ENCODE measurements at places on chromosomes 2 and 18.

GRCh38 chr2:10993001-10993481 lies 81.3 kb downstream of the KCNF1 start:
- no peak for DNase-seq

DNA sequence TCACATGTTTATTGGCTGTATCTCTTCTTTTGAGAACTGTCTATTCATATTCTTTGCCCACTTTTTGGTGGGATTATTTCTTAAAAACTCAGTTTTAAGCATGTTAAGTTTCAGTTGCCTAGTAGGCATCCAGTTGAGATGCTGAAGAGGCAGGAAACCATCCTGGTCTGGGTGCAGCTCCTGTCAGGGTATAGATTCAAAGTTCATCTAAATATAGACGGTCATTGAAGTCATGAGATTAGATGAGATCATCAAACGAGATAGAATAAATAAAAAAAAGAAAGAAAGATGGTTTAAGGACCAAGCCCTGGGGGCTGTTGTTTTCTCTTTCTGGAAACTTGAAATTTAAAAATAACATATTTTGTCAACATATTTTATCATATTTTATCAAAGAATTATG lies 9.2 kb upstream of the DNAH7 start:
- DNase-seq: peak; percentile 28

DNA sequence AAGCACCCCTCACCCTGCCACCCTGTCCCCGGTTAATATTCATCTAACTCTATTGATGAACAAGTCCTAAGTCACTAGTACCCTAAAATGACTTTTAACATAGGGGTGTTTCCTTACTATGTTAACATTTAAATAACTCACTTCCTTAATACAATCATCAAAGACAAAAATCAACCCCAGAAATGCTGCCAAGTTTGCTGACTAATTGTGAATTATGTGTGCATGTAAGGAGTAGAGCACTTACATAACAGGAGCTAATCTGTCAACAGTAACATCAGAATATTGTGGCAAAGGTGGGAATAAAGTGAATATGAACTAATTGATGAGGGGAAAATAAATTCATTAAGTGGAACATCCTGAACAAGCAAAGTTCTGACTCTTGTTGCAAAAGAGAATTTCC lies 81.4 kb upstream of the ERBB4 start:
- no peak for DNase-seq

DNA sequence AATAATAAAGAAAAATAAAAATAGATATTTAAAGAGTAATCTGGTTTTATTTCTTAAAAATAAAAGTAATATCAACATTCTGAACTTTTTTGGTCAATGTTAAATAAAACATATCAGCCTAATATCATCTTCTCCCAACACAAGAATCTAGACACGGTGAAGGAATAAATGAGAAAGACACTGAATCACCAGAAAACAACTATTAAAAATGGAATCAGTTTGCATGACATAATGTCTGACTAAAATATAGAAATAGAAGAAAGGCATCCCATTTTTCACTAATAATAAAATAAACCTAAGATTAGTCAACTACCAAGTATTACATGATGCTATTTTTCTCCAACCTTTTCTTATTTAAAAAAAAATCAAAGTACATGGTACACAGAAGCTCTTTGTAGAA lies 30.8 kb upstream of the TNFAIP6 start:
- no peak for DNase-seq

DNA sequence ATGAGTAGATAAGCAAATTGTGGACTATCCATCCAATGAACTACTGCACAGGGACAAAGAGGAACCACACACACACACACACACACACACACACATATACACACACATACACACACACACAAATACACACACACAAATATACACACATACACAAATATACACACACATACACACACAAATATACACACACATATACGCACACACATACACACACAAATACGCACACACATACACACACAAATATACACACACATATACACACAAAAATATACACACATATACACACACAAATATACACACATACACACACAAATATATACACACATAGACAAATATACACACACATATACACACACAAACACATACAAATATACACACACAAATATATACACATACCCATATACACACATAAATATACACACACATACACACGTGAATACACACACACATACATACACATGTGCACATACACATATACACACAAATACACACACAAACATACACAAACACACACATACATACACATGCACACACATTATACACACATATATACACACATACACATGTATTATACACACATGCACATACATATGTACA lies 19.8 kb upstream of the EFHD1 start:
- no peak for DNase-seq

DNA sequence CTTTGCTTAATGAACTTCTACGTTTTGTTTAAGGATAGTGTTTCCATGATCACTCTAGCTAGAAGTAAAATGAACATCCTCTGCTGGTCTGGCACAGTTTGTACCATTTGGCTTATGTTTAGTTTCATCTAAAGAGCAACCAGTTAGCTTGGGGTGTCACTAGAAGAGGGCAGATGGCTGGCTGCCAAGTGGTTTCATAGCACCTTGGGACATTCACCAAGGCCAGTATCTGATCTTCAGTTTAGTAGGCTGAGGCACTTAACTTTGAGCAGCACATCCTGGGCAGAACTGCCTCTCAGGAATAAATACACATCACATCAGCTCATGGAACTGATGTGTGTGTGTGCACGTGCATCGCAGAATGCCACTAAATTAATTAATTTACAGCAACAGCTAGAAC lies 68.4 kb downstream of the NXPH2 start:
- DNase-seq: no peak

DNA sequence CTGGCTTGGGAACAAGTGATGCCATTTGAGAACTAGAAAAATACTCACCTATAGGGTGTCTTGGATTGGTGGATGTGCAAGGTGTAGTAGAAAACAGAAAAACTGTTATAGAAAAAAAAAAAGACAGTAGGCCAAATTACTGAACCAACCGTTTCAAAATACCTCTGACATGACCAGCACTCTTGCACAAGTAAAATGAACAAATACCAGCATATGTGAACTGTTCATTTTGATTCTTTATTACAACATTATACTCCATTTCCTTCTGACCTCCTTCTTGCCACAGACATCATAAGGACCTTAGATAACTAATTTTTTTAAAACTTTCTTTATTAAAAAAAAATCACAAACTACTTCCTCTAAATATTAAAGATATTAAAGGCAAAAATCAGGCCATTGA lies 125.5 kb downstream of the ATAD2B start:
- DNase-seq: no peak

- DNase-seq: no peak
These were observed 1043.9 kb downstream of the TSN start for GRCh38 chr2:122799391-122799790.

GRCh38 chr2:215171151-215171550 lies 32.7 kb upstream of the ABCA12 start:
- DNase-seq: no peak

DNA sequence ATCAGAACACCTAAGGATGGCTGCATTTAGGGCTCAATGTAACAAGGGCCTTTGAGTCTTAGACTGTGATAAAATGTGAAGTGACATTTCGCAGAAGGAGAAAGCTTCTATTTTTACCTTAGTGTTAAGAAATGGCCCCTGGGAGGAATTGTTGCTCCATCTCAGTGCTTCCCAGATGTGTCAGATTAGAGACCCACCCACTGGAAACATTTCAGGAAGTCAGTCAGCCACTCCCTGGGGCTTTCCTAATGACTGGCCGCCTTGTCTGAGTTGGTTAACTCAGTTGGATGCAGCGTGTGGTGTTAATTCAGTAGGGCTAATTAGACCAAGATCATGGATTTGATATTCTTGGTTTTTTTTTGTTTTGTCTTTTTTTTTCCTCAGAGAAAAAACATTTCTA lies 355.9 kb downstream of the PIK3C3 start:
- DNase-seq: no peak

DNA sequence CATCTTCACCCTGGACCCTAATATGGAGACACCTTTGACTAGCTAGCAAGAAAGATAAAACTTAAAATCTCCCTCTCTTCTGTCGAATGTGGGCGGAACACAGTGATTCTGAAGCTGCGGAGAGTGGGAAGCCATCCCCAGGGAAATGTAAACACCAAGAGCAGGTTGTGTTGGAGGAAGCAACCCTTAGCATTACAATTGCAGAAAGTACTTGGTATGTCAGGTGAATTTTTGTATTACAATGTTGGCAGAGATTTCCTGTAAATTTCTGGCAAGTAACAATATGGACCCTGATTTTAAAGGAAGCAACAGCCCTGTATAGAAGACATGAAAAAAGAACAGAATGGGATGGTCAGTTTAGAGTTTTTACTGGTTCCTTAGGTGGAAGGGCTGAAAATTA lies 35.8 kb downstream of the TSN start:
- DNase-seq: no peak

DNA sequence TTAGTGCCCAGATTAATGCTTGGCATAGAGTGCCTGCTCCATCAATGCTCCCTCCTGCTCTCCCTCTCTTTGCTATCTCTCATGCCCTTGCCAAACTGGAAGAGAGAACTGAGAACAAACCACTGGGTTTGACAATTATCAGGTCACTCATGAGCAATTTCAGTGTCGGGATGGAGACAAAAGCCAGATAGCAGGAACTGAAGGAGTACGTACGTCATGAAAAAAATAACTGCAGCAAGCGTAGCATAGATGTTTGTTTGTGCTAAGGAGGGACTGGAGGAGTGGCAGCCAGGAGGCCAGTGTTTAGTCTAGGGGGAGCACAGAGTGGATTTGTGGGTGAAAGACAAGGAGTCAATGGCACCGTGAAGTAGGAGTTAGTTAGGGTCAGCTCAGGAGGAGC lies 113.3 kb downstream of the POLE4 start:
- no peak for DNase-seq

DNA sequence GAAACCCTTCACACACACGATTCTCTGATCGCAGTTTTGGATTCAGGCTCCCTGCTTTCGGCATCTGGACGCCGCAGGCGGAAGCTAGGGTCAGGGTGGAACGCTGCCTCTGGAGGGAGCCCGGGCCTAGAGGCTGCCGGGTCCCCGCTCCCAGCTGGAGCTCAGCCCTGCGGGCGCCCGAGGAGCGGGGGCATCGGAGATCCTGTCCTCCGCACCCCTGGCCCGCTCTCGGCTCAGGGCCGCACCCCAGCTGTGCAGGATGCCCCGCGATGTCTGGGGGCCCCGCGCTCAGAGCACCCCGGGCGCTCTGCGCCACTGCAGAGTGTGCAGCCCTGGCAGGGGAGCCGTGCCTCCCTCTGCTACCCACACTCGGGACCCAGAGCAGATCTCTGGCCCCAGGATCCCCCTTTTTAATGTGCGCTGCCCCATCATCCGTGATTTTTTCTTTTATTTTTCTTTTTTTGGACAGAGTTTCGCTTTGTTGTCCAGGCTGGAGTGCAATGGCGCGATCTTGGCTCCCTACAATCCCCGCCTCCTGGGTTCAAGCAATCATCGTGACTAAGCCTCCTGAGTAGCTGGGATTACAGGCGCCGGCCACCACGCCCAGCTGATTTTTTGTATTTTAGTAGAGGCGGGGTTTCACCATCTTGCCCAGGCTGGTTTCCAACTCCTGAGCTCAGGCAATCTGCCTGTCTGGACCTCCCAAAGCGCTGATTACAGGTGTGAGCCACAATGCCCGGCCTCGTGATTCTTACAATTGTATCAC lies 54.8 kb upstream of the TUBA3E start:
- peak; percentile 31 for DNase-seq

GRCh38 chr2:33785201-33786106 lies 186.4 kb upstream of the FAM98A start:
- DNase-seq: no peak

GRCh38 chr18:50117863-50118262 lies 77.1 kb downstream of the MYO5B start:
- DNase-seq: no peak

- DNase-seq: no peak
These were observed 458.8 kb downstream of the METTL4 start for GRCh38 chr18:2112435-2113045.

GRCh38 chr2:177324797-177325196 lies 60.3 kb upstream of the NFE2L2 start:
- no peak for DNase-seq

DNA sequence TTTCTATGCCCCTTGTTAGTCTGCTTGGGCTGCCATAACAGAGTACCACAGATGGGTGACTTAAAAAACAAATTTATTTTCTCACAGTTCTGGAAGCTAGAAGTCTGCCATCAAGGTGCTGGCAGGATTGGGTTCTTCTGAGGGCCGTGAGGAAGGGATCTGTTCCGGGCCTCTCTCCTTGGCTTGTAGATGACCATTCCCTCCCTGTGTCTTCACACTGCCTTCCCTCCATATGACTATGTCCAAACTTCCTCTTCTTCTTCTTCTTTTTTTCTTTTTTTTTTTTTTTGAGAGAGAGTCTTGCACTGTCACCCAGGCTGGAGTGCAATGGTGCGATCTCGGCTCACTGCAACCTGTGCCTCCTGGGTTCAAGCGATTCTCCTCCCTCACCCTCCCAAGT lies 13.1 kb upstream of the CCNYL1 start:
- DNase-seq: no peak

GRCh38 chr18:79829136-79829854 lies 31.6 kb downstream of the KCNG2 start:
- DNase-seq: no peak

- no peak for DNase-seq
These were observed 18.8 kb upstream of the ALPI start for GRCh38 chr2:232437195-232437571.

GRCh38 chr2:240105982-240106381 lies 30.1 kb downstream of the COPS9 start:
- no peak for DNase-seq

GRCh38 chr2:239725551-239725890 lies 299.6 kb downstream of the NDUFA10 start:
- no peak for DNase-seq

DNA sequence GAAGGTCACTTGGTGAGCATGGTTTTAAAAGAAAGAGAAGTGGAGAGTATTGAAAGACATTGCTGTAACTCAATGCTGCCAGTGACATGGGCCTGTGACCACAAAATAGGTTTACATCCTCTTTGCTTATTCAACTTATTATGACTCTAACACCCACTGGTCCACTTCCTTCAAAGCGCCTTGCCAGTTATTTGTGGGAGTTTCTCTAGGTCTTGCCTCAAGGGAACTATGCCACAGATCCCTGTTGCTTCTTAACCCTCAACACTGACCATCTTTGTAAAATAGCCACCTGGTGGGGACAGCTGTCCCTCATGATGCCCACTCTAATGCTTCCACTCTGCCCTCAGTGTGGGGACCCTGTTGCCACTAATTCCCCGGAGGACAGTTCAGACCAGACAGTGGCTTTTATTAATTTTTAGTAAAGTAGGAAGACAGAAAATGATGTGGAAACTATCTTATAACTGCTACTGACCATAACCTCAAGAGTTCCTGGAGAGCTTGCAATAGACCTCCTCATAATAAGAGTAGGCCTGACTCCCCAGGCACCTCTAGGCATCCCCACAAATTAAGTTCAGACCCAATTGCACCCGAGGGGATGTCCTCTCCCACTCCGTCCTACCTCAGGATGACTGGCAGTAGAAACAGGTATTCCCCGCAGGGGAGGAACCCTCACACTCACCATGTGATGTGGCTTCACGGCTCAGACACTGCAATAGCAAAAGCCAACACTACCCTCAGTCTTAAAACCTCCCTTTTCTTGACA lies 31.3 kb upstream of the SLC25A52 start:
- DNase-seq: no peak

Data from small intestine (tissue), 16 donors.